ENCODE measurements at places on chromosomes 7 and 10.

DNA sequence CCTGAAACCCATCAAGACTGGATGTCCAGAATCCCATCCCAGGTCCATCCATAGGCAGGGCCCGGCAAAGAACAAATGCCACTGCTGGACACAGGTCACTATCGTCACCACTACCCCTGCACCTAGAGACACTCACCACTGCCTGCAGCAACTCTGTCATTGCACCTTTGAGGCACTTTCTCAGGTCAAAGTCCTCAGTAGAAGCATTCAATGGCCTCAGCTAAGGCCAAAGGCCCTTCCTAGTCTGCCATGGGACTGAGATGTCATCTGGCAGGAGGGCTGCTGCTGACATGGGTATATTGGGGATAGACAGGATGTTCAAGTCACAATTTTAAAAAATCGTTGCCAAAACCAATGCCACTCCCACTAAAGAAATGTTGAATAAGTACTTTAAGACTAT lies 58.7 kb downstream of the GPAM start:
- DNase-seq, result no peak

GRCh38 chr7:135728136-135728669 lies at the start of gene SLC13A4:
SLC13A4 (minus strand) TSS chr7:135728186; CDS start chr7:135727496, 690 bp downstream.
- no peak for DNase-seq

DNA sequence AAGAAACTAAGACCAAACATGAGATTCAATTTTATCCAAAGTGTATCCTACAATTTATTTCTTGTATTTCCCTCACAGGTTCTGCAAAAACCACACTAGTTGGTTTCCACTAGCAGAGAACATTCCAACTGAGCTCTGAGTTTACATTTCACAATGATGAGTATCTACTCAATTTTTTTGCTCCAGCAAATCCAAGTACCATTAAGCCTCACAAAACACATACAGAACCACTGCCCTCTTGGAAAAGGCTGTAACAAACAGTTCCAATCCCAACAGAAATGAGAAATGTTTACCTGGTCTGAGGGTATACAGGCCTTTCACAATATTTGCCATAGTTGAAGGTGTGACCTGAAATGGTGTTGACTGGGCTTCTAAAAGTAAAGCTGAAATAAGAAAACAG lies 59.9 kb downstream of the CACUL1 start:
- no peak for DNase-seq

- peak; percentile 78 for DNase-seq
These were observed 745 bp downstream of the YWHAG start for GRCh38 chr7:76358011-76358480.

DNA sequence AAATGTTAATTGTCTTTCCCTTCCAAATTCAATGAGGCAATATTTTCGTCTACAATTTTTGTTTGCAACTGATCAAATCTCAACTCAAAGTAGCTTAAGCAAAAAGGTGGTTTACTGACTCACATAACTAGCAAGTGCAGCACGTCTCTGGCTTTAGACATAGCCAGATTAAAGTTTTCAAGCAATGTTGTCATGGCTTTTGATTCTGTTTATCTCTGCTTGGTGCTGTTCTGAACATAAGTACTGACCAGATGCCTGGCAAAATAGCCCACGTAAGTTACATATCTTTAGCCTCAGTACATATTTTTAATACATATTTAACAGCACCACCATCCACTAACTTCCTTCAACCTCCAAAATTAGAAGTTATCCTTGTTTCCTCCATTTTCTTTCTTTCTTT lies 877.9 kb downstream of the KCNMA1 start:
- no peak for DNase-seq

GRCh38 chr10:3769556-3769955 lies 15.5 kb downstream of the KLF6 start:
- no peak for DNase-seq

- DNase-seq, result peak; percentile 93
These were observed at the start of gene ASAH2B for GRCh38 chr10:50739618-50740292. ASAH2B (plus strand) TSS chr10:50739936; CDS start chr10:50745131, 5,195 bp downstream.

DNA sequence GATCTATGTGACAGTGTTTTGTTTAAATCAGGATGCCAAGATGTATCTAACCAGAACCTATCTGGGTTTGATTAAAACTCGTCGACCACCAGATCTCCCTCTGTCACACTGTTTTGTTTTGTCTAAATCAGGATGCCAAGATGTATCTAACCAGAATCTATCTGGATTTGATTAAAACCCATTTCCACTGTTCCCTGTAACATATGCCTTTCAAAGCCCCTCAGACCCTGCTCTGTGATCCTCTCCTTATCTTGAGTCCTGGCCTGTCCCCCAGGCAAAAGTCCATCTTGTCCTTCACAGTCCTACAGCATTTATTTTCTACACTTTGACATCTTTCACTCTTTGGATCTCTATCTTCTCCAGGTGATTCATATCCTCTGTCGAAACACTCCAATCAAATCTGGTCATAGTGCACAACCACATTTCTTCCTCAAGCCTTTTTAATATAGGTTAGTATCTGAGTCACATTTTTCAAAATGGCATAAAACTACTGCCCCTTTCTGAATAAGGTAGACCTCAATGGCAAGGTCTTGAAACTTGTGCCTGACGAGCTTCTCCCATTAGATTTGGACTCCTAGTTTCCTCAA lies 32.5 kb downstream of the ERLIN1 start:
- no peak for DNase-seq

DNA sequence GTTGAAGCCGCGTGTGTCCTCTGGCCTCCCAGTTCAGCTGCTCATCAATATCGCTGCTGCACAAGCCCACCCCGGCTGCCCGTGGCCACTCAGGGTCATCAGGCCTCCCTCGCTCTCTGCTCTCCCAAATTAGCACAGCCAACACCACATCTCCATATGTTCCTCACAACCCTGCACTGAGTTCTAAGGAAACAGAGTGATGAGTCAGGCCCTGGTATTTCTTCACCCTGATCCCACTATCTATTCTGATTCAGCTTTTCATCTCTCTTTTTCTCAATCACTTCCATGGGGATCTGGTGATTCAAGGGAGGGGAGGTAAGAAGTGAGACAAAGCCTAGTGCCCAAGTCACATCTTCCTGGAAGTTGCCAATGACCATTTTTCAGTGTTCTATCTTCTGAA lies 23.8 kb downstream of the CYTH3 start:
- no peak for DNase-seq

GRCh38 chr10:11227103-11227502 lies 209.4 kb downstream of the CELF2 start:
- DNase-seq, result no peak

DNA sequence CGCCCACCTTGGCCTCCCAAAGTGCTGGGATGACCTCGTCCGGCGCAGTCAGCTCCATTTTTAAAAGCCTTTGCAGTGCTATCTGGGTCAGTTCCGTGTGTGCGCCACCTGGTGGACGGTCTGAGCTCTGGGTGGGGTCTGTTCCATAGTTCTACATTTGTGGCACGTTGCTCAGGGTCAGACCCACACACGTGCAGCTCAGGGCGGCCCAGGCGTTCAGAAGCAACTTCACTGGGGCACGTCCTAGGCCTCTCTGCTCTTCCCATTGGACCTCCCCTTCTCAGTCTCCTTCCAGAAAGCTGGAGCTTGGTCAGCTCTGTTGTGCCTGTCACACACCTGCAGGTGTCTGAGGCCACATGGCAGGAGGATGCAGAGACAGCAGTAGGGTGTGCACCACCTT lies 137.9 kb downstream of the DNAJB6 start:
- DNase-seq, result no peak

DNA sequence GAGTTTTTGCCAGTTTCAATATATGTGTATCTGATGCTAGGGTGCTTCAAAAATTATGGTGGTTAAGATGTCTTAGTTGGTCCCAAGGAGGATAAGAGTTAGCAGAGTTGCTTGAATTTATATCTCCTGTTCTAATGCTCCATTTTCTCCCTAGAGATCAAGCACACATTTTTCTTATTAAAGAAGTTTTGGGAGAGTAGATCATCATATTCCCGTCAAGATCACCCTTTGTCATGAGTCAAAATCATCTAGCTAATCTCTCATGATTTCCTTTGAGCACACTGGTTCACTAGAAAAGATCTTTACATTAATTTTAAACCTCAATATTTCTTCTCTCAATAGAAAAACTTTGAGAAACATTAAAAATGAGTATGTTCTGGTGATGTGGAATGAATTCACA lies 429.9 kb upstream of the SEMA3A start:
- DNase-seq, result no peak

GRCh38 chr10:72066318-72067284 lies 21.8 kb downstream of the SPOCK2 start:
- no peak for DNase-seq

GRCh38 chr7:85719981-85720953 lies 533.4 kb upstream of the SEMA3D start:
- DNase-seq, result peak; percentile 65

GRCh38 chr10:34666008-34666704 lies 148.9 kb downstream of the PARD3 start:
- peak; percentile 88 for DNase-seq

DNA sequence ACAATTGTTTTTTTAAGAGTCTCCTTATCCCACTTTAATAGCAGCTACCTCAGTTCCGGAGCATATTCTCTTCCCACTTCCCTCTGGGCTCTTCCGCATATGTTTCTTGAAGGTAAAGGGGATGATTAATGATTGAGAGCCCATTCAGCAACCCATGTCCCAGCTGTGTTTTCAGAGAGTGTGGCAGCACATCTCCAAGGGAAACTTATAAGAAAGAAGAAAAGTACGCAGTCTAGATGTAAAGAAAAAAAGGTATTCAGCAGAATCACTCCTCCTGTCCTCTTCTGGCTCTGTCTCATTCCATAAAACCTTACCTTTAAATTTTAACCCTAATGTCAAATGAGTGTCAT lies 9.7 kb upstream of the ANKRD7 start:
- no peak for DNase-seq

DNA sequence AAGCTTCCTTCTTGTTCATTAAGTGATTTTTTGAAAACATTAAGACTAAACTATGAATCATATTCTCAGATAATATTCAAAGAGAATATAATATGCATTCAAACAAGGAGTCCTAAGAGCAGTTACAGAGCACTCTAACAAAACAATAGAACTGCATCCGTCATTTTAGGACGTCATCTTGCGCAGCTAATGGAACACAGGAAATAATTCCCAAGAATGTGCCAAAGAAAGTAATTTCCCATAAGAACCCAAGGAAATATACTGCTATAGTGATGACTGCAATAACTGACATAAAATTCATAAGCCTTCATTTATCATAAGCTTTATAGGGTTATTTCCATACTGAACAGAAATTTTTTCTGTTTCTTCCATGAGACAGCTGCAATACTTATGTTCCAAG lies 28.3 kb upstream of the CASD1 start:
- DNase-seq, result peak; percentile 8

- no peak for DNase-seq
These were observed 17.2 kb upstream of the SLC35B4 start for GRCh38 chr7:134333943-134334342.

DNA sequence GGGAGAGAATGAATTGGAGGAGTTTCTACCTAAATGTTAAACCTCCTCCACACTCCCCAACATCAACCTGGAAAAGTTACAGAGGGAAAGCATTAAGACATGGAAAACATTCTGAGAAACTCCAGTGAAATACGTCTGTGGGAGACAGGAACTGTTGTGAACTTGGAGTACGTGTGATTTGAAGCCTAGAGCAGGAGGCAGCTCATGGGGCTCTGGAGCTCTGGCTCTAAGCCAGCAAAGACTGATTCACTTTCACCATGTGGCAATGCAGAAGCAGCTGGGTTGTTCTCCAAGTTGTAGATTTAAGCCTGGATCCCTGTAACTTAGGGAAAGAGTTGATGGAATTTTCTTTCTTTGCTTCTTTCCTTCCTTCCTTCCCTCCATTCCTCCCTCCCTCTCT lies 503.2 kb downstream of the NRG3 start:
- DNase-seq, result peak; percentile 84

DNA sequence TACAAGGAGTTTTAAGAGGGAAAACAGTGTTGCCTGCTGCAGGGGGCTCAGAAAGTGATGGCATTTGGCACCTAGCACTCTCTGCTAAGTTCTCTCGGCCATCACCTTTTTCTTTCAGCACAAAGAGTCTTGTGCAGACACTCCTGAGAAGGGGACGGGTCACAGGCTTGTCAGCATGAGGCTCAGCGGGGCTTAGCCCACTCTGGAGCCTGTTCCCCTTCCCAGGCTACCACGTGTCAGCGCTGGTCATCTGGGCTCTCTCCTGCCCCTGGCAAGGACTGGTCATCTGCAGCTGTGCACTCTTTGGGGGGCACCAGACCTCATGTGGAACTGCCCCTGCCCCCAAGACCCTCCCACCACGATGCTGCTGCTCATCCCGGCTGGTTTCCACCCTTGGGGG lies 152.1 kb upstream of the MKI67 start:
- no peak for DNase-seq

GRCh38 chr7:70574314-70574834 lies 557.6 kb upstream of the GALNT17 start:
- no peak for DNase-seq

GRCh38 chr7:100190048-100190711 lies 12.5 kb downstream of the STAG3 start:
- DNase-seq, result peak; percentile 50

DNA sequence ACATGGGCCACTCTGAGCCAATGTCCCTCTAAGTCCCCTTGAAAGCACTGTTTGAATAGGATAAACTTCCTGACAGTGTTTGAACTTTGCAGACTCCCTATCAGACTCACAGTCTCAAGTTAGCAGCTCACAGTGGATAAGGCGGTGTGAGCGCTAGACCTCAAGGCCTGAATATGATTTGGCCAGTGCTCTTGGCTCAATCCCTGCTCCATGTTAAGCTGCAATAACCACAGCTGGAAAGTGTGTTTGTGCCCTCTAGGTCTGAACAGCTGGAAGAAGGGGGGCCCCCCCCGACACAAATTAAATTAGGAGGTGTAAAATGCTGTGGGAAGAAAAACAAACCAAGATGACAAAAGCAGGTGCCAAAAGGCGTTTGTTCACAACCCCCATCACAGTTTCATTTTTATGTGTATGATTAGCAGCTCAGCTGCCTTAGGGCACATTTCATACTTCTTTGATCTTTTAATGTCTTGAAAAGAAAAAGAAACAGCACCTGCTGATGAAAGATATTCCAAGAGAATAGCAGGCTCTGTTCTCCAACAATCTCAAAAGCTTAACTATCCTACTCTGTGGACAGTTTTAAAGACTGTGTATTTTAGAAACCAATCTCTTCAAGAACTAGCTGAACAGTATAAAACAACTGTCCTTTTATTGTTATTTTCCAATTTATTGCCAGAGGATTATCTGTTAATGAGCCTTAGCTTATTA lies 167.6 kb downstream of the SNX13 start:
- DNase-seq, result peak; percentile 77

GRCh38 chr7:41689815-41690214 lies 13.1 kb downstream of the INHBA start:
- DNase-seq, result no peak

DNA sequence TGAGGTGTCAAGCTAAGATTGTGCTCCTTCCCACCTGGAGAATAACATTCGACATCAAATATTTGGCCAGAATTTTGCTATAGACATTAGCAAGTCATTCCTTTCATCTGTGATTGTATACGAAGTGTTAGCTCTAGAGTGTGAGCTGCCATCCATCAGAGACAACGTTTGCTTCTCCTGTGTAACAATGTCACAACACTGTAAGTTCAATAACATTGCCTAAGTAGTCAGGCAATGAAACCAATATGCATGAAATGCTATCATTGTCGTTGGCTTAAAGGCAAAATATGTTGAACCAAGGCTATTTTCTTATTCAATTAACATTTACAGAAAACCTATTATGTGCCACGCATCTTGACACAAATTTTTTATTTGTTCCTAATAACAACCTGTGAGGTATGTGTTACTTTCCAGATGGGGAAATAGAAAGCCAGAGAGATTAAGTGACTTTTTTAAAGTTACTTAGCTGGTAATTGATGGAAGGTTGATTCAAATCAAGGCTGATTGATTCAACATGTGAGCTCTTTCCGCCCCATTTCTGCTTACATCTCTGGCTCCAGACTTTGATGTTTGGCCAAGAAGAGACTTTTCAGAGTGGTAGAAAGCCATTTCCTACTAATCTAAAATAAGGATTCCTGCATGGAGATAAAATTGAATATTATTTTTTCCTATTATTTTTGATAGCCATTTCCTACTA lies 32.0 kb downstream of the BET1 start:
- no peak for DNase-seq

All from tongue (tissue), 3 donors.